ENCODE measurements at places on chromosomes 16 and 17.

DNA sequence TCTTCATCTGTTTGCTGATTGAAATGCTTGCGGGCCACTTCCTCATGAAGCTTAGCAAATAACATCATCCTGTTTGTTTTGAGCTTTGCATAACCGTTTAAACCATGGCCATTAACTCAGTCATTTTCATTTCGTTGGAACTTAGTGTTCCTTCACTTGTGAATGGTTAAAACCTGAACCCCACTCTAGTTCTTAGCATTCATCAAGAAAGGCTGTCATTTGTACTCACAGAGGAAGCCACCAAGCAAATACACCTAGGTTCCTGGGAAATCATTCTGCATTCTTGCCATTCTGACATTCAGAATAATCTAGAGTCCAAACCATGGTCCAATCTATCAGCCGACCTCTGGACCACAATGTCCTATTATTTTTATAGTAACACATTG, 8.4 kb upstream of the TAT start:
- no peak for DNase-seq

- no peak for DNase-seq
Observed at GRCh38 chr16:75062135-75062975, 54.2 kb downstream of the LDHD start.

GRCh38 chr16:86598607-86599565, 20.5 kb downstream of the FOXL1 start:
- DNase-seq: no peak

DNA sequence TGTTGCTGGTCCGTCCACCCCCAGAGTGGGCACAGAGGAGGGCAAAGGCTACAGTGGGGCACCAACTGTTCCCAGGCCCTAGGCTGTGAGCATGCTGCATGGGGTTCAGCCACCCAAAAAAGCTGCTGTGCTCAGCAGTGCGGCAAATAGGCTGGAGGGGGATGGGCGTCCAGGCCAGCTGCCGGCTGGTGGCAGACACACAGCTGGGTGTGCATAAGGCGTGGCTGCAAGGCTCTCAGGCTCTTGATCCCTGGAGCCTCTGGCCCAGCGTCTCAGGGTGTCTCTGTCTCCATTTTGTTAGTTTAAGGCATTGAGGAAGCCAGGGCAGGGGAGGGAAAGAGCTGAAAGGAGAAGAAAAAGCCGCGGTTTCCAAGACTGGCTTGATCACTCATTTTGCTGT, 8.8 kb downstream of the RPL19 start:
- DNase-seq: no peak

DNA sequence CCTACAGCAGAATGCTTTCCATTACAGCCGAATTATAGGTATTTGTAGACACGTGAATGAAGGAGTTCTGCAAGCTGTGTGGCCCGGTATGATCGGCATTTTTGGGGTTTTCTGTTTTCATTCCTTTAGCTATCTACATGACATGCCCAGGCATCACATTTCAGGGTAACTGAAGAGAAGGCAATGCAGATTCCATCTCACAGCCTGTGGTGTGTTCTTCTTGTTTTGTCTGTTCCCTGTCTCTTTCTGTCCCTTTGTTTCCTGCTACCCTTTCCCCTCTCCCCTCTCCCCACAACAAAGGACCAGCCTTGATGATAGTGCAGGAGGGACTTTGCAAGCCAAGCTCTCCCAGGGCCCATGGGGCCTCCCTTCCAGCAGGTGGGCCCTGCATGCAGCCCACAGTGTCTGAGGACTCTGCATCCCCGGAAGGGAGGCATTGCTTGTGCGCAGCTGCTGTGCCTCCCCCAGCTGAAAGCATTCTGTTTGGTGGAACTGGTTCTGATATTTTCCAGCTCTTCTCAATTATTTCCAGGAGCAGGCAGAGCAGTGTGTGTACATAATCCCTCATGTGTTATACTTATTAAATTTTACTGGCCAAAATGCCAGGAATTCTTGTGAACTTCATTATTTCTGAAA, 207.4 kb downstream of the RPTOR start:
- DNase-seq: no peak

DNA sequence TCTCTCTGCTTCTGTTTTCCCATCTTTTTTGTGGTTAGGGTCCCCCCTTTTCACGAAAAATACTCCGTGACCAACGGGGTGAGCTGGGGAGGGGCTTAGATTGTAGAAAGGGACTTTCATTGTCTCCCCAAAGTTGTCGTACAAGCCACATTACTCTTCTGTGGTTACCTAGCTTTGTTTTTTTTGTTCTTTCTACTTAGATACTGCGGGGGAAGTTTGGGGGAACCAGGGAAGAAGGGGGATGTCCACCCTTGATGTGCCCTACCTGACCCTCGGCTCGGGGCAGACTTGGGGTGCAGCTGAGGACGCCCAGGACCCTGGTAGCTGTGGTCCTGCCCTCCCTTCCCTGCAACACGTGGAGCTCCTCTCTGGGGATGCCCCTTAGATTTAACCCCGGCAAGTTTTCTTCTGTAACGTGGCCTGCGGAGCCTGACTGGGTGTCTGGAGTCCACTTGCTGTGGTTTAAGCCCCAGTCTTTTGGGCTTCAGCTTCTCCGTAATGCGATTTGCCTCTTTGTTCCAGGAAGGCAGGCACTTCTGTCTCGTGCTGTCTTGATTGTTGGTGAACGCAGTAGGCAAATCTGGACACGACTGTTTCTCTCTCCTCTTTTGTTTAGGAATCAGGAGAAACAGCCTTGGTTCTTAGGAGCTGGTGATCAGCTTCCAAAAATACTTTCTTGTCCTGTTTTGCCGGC, 892 bp downstream of the ABCC1 start:
- no peak for DNase-seq

- no peak for DNase-seq
Observed at GRCh38 chr17:37490022-37490587, 414 bp downstream of the DUSP14 start.

GRCh38 chr17:19991252-19991885, 13.7 kb upstream of the AKAP10 start:
- DNase-seq: no peak

DNA sequence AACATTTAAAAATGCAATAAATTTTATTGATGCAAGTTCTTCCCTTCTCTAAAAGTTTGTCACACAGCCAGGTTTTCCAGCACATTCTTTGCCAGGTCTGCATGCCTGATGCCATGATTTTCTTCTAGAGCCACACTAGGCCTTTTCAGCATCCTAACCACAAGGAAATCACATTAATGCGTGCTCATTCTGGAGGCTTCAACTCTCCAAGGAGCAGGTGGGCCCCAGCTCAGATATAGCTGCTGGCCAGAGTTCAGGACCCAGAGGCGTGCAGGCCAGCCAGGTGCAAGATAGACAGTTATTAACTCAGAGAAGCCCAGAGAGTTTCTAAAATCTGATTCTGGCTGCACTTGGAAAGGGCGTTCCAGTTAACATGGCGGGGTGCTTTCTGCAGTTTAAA, 124.5 kb upstream of the MAF start:
- DNase-seq: no peak

DNA sequence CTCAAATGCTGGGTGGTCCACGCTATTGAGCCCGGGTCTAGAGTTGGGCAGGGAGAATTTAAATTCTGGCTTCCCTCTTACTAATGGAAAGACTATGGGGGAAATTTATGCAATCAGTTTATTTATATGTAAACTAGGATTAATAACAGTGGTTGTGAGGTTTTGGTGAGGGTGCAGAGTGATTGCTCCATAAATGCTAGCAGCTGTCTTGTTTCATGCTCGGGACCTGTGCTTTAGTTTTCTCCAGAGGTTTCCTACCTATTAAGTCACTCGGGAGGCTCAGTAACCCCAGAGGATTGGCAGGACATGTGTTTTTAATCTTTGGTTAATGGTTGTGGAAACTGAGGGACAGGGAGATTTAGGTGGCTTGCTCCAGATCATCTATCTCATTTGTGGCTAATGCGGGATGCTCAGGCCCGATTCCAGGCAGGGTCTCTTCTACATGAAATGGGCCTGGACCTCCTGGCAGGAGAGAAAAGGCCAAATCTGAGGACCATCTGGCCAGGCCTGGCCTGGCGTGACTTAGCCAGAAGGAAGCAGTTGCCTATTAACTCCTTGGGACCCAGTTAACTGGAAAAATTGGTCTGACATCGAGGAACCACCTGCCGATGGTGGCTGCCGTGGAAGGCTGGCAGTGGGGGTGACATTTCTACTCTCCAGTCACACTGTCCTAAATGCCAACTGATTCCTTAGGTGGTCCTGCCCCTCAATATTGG, 2.1 kb downstream of the PRCD start:
- DNase-seq: no peak

- DNase-seq: no peak
Observed at GRCh38 chr16:57795431-57795878, 6.8 kb downstream of the KIFC3 start.

- no peak for DNase-seq
Observed at GRCh38 chr17:4055014-4055413, 87.8 kb downstream of the ZZEF1 start.

GRCh38 chr16:53913920-53914319, 210.0 kb downstream of the FTO start:
- no peak for DNase-seq

DNA sequence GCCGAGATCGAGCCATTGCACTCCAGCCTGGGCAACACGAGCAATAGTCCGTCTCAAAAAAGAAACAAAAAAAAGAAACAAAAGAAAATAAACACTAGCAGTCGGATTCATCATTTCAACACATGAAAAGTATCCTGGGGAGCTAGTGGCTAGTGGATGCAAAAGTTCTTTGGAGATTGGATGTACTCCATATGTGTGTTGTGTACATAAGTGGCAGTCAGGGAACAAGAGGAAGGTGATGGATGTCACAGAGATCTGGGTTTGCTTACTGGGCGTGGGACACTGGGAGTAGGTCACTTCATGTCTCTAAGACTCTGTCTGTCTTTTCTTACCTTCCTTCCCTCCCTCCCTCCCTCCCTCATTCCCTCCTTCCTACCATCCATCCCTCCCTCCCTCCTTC, 35.4 kb downstream of the MRC2 start:
- no peak for DNase-seq

DNA sequence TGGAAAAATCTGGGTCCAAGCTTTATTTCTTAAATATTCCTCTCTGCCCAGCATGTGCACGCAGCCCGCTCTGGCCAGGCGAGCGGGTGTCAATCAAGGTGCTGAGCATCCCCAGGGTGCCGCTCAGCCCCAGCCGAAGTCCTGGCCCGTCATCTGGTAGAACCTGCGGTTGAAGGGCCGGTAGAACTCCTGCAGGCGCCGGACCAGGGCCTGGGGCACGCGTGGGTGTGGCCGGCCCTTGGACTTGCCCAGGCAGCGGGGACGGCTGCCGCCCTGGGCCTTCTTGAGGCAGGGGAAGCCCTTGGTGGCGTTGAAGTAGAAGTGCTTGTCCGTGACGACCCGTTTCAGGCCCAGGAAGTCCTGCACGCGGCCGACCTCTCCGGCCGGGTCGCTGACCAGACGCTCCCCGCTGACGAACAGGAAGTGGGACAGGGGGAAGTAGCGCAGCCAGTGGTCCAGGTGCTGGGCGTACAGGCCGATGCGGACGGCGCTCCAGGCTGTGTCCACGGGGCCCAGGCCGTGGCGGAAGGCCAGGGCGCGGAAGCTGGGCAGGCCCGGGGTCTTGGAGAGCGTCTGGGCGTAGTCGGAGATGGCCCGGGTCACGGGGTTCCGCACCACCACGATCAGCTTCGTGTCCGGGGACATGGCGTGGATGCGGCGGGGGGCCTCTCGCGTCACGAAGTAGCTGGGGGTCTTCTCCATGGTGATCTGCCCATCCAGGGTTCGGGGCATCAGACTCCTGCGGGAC, 6.6 kb downstream of the HS3ST6 start:
- no peak for DNase-seq

- DNase-seq: peak; percentile 16
Observed at GRCh38 chr17:31327534-31328159, 6.2 kb upstream of the EVI2A start.

DNA sequence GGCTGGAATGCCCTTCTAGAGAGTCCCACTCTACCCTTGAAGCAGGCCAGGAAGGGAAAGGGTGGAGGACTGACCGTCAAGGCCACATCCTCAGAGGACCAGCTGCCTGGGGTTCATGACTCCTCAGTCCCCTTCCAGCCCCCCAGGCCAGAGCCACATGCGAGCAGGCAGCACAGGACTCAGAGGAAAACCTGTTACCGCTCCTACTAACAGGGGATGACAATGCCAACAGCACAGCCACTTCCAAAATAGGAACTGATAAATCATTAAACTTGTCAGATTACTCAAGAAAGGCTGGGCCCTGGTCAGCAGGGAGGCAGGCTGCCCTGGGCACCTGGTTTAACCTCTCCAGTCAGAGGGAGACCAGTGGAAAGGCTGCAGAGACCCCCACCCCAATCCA, 206.2 kb upstream of the SDK2 start:
- DNase-seq: no peak

- DNase-seq: peak; percentile 7
Observed at GRCh38 chr16:12896562-12896961, 4.8 kb upstream of the SHISA9 start.

- DNase-seq: no peak
Observed at GRCh38 chr17:40309031-40309948, at the start of gene RARA. Gene RARA (plus strand): TSS chr17:40309180. CDS start chr17:40331219, 22,039 bp downstream.

- no peak for DNase-seq
Observed at GRCh38 chr16:2778630-2778958, 1.5 kb upstream of the ELOB start.

GRCh38 chr17:6576038-6576785, 19.9 kb upstream of the PITPNM3 start:
- no peak for DNase-seq

GRCh38 chr17:50690887-50691549, 16.7 kb downstream of the ANKRD40 start:
- DNase-seq: no peak

- no peak for DNase-seq
Observed at GRCh38 chr16:23893986-23894385, 58.2 kb downstream of the PRKCB start.

All from glomerular endothelial cell (primary cell).